ENCODE measurements at places on chromosomes 13 and 19. TPM values are rescaled to one million over a fixed set of nuclear protein-coding genes. Genes with fewer than 3 reads are reported as not detected.

Gene NCCRP1
- total RNA-seq = 18.4 TPM

DNA sequence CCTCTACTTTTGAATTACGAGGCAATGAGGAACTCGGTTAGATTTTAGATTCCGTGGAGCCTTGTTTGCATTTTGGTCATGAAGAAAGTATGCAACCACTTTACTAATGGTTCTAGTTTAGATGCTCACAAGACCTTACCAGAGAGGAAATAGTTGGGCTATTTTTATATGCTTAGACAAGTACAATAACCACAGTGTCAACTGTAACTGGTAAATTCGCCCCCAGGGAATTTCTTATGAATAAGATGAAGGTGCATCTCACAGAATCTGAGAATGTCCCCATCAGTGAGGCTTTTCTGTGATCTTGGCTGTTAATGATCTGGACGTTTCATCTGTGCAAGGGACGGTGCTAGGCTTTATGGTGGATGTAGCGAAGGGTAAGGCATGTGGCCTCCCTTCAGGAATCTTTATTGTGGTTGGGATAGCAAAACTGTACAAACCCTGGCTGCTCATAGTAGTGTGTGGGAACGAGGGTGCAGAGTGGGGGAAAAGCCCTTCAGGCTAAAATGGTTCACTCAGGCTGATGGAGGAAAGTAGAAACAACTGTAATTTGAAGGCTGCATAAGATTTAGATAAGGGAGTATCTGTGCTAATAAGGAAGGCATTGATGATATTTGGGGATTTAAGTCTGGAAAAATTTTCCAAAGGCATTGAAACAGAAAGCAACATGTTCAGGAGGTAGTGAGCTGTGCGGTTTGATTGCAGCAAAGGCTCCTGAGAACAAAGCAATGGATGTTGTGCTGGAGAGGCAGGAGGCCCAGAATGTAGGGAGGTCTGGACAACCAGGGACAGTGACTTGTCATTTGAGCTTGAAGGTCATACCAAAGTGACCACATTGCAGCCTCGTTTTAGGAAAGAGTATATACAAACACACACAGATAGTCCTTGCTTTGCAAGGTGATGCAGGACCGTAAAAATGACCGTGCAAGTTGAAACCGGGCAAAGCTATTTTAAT is 28.4 kb downstream of the UBAC2 start:
- no peak for DNase-seq

Gene KIR3DL2
- total RNA-seq = not detected

DNA sequence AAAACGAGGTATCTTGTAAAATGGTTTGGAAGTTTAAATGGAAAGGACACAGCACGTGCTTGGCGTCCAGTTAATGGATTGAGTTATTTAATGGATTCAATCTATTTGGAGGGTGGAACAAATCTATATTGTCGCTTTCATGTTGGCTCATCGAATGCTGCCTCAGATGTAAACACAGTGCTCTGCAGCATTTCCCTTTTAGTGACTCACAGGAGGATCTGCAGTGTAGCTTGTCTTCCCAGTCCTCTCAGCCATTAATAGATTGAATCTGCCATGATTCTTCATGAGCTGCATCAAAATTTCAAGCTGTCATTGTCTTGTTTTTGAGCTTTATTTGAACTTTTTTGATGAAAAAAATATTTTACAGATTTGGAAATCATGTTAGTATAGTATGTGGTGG is 44.7 kb downstream of the DHRS12 start:
- no peak for DNase-seq

DNA sequence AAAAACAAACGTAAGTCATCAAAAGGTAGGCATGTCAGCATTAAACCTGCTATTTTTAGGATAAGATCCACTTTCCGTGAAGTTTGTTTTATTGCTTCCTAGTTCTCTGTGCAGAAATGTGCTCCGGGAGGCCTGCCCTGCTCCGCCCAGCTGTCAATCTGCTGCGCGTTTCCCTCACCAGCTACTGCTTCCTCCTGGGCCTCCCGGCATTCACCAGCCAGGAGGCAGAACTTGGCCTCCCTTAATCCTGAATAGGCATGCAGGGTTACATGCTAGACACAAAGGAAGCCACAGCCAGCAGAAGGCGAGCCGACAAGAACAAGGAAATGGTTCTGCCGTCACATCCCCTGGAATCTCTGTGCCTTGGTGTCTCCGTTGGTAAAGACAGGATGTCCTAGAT is 386.2 kb downstream of the IRS2 start:
- DNase-seq = no peak

GRCh38 chr13:113748862-113749451 is 10.1 kb upstream of the TMEM255B start:
- no peak for DNase-seq

Gene NKPD1
- total RNA-seq = 0.60 TPM

Gene LRRC63
- 0.83 TPM for total RNA-seq

DNA sequence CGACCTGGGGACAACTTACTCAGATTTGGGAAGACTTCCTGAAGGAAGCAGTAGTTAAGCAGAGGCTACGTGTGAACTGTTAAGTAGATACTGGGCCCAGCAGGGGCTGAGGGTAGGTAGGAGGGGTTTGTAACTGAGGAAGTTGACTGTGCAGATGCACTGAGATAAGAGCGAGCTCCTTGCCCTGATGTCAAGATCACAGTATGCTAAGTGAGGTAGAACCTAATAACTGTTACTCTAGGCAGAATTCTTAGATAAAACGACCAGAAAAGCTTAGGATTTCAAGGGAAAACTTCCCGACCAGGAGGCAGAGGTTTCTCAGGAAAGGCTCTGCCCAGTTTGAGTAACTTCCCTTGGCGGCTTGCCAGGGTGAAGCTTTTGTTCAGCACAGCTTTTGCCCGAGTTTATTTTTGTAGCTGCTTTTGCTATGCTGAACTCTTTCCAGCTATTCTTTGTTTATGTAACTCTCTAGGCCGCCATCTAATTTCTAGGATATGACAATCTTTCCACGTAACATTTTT is 632.1 kb downstream of the DIAPH3 start:
- peak; percentile 85 for DNase-seq

DNA sequence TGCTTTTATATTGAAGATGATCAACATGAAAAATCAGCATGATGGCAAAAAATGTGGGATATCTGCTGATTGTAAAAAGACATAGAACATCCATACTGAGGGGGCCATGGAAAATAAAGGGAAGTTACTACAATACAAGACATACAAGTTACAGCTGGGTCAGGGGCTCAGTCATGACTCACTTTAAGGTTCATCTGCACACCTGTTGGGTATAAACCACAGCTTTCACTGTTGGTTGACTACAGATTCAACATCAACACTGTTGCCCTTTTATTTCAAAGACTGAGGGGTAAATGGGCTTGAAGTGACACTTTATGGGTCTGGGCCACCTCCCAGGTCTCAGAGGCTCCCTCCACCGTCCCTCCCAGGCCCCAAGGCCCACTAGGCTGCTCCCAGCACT is 98.1 kb upstream of the IRS2 start:
- no peak for DNase-seq

GRCh38 chr13:76455960-76456359 is 430.2 kb downstream of the KCTD12 start:
- no peak for DNase-seq

- peak; percentile 41 for DNase-seq
These were observed 42.7 kb upstream of the GAS6 start for GRCh38 chr13:113906571-113906970.

DNA sequence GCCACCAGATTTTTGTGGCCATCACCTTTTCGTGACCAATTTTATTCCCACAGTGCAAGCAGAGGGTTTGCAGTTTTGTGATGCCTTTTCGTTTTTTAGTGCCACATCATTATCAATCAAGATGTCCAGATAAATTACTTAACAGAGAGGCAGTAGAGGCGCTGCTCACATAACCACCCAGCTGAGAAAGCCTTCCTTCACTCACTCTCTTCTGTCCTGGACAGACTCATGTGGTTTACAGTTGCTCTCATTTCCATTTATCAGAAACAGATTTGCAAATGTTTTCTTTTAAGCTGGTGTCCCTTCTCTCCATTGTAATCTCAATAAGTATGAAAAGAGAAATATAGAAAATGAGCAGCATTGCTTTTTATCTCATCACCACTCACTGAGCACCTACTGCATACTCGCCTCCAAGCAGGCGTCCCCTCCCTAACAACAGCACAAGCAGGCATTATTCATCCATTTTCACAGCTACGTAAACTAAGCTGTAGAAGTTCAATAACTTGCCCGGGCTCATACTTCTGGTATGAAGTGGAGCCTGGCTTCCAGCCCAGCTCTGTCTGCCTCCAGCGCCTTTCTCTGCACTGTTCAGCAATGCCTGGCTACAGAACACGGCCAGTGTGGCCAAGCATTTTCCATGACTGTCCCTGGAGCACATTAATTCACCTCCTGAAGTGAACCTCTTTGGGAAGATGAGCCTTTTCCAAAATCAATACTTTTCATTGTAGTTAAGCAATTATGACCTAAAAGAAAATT is 34.6 kb upstream of the KATNAL1 start:
- peak; percentile 86 for DNase-seq

DNA sequence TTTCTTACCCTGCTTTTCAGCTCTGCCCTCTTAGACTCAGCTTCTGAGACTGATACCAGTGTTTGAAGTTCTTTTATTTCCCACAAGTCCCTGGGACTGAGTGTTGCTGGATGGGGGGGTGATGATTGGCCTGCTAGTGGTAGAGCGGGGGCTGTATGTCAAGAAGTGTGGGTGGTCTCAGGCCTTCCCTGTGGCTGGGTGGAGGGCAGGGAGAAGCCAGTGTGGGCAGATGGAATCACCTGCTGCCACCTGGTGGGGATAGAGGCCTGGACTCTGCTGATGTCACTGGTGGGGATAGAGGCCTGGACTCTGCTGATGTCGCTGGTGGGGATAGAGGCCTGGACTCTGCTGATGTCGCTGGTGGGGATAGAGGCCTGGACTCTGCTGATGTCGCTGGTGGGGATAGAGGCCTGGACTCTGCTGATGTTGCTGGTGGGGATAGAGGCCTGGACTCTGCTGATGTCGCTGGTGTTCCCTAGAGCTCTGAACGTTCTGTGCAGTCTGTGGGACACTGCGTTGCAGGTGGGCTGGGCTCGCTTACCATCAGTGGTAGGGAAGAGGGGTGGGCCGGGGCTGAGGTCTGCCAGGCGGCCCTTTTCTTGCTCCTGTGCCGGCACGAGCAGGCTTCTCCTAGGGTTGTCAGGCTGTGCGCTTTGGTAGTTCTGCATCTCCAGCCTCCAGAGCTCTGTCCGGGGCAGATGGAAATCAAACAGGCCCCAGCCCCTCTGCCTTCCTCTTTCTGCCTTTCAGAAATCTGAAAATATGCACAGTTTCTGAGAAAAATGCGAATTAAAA is 101.3 kb downstream of the ARHGEF7 start:
- DNase-seq = no peak

DNA sequence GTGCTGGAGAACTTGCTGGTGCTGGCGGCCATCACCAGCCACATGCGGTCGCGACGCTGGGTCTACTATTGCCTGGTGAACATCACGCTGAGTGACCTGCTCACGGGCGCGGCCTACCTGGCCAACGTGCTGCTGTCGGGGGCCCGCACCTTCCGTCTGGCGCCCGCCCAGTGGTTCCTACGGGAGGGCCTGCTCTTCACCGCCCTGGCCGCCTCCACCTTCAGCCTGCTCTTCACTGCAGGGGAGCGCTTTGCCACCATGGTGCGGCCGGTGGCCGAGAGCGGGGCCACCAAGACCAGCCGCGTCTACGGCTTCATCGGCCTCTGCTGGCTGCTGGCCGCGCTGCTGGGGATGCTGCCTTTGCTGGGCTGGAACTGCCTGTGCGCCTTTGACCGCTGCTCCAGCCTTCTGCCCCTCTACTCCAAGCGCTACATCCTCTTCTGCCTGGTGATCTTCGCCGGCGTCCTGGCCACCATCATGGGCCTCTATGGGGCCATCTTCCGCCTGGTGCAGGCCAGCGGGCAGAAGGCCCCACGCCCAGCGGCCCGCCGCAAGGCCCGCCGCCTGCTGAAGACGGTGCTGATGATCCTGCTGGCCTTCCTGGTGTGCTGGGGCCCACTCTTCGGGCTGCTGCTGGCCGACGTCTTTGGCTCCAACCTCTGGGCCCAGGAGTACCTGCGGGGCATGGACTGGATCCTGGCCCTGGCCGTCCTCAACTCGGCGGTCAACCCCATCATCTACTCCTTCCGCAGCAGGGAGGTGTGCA is 587 bp downstream of the S1PR4 start:
- no peak for DNase-seq

DNA sequence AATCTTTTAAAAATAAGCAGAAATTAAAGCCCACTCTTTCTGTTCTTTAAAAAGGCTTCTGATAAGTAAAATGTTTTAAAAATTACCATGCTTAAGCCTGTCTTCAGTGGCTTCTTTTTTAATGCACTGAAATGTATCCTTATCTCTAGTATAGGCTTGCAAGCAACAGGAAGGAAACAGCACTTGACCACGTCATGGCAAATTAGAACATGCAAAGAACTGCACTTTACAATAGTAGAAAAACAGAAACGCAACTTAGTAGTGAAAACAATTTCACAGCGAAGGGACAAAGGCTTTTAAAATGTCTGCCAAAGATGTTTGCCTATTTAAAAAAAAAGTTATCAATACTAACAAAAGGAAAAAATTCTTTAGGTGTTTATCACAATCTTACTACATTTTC is 36.3 kb downstream of the ELF1 start:
- no peak for DNase-seq

- DNase-seq = no peak
These were observed 22.1 kb downstream of the MYO9B start for GRCh38 chr19:17097593-17098126.

DNA sequence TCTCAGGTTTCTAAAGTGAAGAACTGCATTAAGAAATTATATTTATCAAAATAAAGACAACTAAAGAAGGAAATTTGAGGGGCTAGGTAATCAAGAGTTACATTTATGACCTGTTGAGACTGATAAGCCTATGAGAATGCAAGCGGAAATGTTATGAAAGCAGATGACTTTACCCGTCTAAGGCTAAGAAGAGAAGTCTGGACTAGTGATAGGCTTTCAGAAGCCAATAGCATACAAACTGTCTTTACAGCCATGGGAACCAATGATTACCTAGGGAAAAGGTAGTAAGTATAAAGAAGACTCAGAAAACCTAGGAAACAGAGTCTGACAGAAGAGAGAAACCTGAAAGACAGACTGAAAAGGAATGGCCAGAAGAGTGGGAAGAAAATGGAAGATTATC is 11.2 kb downstream of the TSC22D1 start:
- DNase-seq = no peak

Gene CLEC17A
- total RNA-seq = 0.26 TPM

Gene PLEKHA4
- 23.0 TPM for total RNA-seq

GRCh38 chr13:38899571-38899970 is 91.1 kb downstream of the STOML3 start:
- DNase-seq = no peak

GRCh38 chr13:44013758-44014291 is 134.1 kb downstream of the LACC1 start:
- DNase-seq = no peak

Gene KIRREL2
- not detected for total RNA-seq
